ENCODE measurements at places on chromosomes 2 and 18.

- DNase-seq = no peak
Measured at GRCh38 chr18:46009125-46009840, 42.2 kb upstream of the EPG5 start.

- DNase-seq = no peak
Measured at GRCh38 chr18:31943878-31944816, 1.2 kb upstream of the TRAPPC8 start.

- DNase-seq = no peak
Measured at GRCh38 chr2:40962026-40962425, 510.1 kb upstream of the SLC8A1 start.

GRCh38 chr2:77797088-77797487, 274.9 kb upstream of the LRRTM4 start:
- DNase-seq = no peak

DNA sequence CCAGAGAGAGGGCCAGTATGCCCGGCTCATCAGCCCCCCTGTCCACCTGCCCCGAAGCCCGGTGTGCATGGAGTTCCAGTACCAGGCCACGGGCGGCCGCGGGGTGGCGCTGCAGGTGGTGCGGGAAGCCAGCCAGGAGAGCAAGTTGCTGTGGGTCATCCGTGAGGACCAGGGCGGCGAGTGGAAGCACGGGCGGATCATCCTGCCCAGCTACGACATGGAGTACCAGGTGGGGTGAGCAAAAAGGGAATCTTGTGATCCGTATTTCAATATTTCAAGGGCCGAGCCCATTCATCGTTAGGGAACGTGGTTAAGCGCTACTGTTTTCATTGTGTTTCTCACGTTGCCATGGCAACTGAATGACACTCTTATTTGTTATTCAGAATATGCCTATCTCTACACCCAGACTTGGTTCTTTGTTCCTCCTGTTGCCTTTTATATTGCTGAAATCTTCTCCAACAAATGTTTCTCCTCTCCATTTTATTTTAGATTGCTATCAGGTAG, 81.5 kb downstream of the NRP2 start:
- DNase-seq = no peak

DNA sequence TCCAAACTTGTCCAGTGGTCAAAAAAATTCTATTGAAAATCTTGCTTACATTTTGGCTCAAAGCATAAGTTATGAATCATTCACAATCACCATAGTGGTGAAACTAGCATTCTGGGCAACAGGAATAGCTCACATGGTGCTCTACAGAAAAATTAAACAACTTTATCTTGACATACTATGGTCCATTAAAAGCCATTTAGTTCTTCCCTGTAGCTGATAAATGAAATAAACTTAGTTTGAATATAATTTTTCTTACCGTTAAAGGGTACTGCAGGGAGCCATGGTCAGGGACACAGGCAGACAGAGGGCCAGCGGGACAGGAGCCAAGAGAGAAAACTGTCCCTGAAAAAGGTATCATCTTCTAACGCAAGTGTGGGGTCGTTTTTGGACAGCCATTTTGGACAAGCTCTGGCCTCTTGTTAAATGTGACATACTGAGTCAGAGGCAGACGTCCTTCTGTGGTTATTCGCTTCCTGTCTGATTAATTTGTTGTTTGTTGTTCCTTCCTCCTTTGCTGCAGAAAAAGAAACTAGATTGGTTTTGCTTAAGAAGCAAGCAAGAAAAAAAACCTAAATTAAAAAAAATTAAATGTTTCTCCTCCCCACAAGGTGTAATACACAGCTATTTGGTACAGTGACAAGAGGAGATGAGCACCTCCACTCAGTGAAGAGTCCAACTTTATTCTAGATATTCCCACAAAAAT, at the start of gene WIPF1:
Gene WIPF1 (minus strand): TSS at position 460 of the 703 bp plus-strand sequence. CDS start 12,231 bp downstream, outside the sequence.
- DNase-seq = peak; percentile 27

GRCh38 chr2:143802871-143803650, 673.8 kb downstream of the ARHGAP15 start:
- DNase-seq = no peak

DNA sequence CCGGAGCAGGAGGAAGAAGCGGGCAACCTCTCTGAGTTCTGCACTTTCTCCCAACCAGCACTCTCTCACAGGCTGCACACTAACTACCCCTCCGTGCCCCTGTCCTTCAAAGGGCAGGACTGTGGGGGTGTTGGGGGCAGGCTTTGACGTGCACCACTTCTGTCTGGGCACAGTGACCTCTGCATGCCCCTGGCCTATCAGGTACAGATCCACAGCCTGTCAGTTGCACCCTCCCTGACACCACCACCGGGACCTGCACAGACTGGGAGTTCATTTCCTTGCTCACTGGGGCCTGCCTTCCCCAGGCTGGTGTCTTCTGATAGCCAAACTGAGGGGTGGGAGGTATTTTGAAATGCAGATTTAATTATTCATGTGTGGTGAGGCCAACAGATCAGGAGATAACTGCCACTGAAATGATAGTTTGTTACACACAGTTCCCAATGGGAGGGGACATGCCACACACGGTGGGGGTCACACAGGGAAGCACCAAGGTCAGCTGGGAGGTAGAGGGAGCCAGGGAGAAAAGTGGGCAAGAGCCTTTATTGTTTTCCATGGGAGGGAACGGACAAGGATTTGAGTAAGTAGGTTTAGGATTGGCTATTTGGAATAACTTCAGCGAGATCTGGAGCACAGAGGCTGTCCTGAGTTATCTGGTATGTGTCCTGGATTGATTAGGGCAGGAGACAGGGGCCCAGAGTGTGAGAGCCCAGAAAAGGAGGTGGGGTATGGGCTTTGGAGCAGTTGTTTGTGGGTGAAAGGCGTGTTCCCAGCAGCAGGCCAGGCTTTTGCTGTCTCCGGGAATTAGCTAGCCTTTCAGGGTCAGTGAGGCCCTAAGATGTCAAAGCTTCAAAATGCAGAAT, 251.6 kb downstream of the AFF3 start:
- DNase-seq = no peak

GRCh38 chr2:4882941-4883340, 809.2 kb upstream of the SOX11 start:
- no peak for DNase-seq

DNA sequence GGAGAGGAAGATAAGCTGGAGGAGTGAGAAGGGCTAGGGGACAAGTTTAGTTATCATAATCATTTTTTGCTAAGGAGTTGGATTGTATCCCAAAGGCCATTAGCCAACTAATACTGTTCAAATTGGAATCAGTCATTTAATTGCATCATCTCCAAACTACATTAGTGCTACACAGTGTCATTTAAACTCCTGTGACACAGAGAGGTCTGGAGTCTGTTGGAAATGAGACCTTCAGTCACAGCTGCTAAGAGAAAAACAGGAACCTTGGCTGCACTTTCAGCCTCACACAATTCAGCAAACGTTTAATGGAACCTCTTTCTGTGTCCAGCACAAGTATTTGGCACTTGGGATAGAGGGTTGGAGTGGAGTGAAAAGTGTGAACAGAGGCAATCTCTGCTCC, 175.5 kb upstream of the MGAT5 start:
- no peak for DNase-seq

DNA sequence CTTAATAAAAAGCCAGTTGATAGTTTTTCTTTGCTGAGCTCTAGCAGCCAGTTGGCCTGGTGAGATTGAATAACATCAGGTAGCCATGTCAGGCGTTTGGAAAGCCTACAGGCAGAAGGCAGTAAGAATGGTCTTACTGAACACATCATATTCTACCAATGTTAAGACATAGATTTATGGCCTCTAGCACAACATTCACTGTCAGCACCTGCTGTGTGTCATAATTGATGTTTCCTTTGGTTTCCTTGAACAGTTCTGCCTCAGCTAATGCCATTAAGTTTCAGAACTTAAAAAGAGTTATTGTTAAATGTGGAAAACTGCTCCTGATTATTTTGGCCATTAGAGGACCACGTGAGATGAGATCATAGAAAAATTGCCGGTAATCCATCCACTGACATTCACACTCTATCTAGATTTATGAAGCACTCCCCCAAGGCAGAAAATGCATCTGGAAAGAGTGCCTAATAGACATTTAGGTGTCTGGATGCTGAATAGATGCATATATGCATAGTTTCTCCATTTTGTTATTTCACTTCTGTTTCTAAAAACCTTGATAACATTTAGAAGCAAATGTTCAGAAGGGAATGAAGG, 434.7 kb downstream of the PTPRM start:
- no peak for DNase-seq

GRCh38 chr2:138654146-138654545, 126.0 kb downstream of the NXPH2 start:
- no peak for DNase-seq

DNA sequence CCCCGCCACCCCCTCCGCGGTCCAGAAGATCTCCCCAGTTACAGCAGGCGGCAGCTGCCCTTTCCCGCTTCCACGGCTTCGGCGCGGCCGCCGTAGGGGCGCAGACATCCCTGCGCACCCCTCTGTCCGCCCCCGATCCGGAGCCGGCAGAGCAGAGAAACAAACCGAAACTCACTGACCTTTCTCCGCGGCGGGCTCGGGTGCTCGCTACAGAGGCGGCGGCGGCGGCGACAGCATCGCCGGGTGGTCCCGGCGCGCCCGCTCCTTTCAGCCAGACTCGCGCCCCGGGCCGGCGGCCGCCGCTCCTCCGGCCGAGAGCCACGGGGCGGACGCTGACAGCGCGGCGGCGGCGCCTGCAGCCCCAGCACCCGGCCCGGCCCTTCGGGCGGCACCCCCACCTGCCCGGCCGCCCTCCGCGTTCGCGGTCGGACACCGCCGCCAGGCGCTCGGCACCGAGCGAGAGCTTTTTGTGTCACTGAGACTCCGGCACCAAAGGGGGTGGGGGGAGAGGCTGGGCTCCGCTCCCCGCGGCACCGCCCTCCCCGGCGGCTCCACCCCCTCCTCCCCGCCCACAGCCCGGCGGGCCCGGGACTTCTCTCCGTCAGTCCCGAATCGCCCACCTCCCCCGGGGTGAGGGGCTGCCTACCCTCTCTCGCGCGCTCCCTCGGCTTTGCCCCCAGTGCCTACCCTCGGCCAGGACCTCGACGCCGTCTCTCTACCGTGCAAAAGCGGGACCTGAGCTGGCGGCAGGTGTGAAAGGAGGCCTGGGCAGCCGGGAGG, 1.4 kb upstream of the RNF152 start:
- peak; percentile 45 for DNase-seq

GRCh38 chr18:70319187-70319586, 30.3 kb downstream of the SOCS6 start:
- no peak for DNase-seq

DNA sequence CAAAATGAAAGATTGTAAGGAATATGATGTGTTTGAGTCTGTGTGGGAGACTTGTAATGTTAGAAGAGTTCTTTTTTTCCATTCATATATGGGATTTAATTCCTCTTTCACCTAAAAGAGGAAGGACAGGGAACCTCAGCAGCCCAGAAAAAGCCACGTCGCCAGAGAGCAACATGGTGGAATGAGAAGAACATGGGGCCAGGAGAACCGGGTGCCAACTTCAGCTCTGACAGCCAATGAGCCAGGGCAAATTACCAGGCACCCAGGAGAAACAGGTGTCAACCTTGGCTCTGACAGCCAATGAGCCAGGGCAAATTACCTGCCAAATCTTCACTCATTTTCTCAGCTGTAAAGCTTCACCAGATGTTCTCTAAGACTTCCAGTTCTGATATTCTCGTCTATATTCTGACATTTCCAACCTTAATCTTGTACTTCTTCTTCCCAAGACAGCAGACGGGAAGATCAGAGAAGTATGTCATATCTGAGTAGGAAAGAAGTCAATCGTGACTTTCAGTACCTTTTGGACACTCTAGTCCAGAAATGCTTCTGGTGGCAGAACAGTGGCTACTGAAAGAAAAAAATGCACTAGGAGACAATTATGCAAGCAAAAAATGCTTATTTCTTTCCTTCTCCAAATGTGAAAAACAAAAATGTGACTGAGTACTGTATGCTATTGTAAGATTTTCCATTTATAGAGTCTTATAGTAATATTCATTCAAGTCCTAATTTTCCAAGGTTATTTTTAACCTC, 79.2 kb upstream of the COL5A2 start:
- no peak for DNase-seq
